ENCODE measurements at places on chromosomes 13 and 19.
A peak's percentile ranks its signal among the peaks of the same experiment; 100 is the strongest.

DNA sequence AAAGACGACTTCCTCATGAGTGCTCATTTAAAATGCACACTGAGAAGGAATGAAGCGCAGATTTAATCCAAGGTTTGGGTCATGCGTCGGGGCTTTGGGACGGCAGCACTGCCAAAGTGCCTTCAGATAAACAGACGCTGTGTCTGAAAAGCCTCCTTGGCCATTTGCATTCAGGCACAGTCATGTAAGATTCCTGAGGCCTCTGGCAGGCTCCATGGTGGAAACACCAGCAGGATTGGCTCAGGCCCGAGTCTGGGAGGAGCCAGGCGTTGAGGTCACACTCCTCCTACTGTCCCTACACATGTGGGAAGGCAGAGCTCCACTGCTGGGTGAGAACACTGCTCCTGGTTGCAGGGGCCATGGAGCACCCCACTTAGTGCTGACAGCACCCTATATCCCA lies 113.3 kb upstream of the KL start:
- DNase-seq: no peak

GRCh38 chr13:67119481-67119894 lies 110.6 kb downstream of the PCDH9 start:
- no peak for DNase-seq

GRCh38 chr13:51097353-51098043 lies 13.6 kb downstream of the C13orf42 start:
- no peak for DNase-seq

DNA sequence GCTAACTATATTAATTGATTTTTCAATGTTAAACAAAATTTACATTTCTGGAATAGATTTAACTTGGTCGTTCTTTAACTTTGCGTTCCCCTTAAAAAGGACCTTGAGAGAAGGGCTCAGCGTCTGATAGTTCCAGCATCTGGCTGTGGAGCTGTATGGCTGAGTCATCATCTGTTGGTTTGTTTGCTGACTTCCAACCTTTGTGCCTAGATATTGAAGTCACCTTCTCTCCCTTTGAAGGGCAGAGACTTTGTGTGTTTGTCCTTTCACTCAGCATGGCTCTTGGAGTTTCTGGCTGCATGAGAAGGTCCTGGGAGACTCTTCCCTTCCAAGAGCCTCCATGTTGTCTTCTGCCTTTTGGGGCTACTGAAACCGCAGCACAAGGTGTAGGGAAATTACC lies 16.6 kb upstream of the IRS2 start:
- DNase-seq: no peak

DNA sequence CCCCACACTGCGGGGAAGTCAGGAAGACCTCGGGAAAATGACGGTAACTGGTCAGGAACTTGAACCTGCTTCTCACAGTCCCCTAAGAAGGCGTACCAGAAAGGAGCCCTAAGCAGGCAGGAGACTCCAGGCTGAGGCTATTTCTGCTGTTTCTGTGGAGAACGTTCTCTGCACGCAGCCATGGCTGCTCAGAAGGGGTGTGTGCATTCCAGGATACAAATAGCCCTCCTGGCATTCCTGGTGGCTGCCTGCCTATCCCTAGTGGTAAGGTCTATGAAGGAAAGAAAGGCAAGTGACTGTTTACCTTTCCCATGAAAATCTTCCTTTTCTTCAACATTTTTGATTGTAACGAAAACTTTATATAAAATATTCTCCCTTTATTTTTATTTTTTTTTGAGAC lies 2.5 kb downstream of the SGCG start:
- DNase-seq: no peak

- DNase-seq: peak; percentile 86
Measured at GRCh38 chr19:54464044-54464629, 559 bp upstream of the LENG9 start.

GRCh38 chr13:43545317-43545874 lies 241.4 kb downstream of the ENOX1 start:
- DNase-seq: no peak

DNA sequence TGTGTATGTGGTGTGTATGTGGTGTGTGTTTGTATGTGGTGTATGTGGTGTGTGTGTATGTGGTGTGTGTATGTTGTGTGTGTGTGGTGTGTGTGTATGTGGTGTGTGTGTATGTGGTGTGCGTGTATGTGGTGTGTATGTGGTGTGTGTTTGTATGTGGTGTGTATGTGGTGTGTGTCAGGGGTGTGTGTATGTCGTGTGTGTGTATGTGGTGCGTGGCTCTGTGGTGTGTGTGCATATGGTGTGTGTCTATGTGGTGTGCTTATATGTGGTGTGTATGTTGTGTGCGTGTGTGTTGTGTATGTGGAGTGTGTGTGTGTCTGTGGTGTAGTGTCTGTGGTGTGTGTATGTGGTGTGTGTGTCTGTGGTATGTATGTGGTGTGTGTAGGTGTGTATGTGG lies 62.5 kb upstream of the MEDAG start:
- no peak for DNase-seq

- DNase-seq: no peak
Measured at GRCh38 chr19:30340771-30341561, 31.2 kb upstream of the ZNF536 start.

DNA sequence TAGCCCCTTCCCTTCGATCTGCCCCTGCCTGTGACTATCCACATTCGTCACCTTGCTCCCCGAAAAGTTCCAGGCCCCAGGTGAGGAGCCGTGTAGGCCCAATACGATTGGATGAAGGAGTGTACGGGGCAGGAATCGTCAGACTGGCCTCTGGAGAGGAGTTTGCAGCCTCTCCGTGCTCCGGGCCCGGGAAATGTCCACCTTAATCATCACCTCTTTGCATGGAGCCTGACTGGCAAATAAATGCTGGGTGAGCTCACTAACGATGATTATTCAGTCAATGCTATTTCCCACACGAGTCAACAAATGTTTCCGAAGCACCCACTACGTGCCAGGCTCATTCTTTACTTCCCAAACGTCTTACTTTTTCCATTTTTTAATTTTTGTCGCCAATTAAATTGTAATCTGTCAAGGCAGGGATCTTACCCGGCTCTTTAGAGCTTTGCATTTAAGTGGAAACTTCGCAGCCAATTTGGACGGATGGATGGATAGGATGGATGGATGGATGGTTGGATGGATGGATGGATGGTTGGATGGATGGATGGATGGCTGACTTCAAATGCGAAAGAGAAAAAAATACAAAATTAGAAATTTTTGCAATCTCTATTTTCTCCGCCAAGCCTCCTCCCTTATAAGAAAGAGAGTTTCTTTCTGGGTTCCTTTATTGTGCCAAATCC lies 45.8 kb downstream of the TGDS start:
- no peak for DNase-seq

- no peak for DNase-seq
Measured at GRCh38 chr19:6768236-6768785, 1.1 kb upstream of the SH2D3A start.

DNA sequence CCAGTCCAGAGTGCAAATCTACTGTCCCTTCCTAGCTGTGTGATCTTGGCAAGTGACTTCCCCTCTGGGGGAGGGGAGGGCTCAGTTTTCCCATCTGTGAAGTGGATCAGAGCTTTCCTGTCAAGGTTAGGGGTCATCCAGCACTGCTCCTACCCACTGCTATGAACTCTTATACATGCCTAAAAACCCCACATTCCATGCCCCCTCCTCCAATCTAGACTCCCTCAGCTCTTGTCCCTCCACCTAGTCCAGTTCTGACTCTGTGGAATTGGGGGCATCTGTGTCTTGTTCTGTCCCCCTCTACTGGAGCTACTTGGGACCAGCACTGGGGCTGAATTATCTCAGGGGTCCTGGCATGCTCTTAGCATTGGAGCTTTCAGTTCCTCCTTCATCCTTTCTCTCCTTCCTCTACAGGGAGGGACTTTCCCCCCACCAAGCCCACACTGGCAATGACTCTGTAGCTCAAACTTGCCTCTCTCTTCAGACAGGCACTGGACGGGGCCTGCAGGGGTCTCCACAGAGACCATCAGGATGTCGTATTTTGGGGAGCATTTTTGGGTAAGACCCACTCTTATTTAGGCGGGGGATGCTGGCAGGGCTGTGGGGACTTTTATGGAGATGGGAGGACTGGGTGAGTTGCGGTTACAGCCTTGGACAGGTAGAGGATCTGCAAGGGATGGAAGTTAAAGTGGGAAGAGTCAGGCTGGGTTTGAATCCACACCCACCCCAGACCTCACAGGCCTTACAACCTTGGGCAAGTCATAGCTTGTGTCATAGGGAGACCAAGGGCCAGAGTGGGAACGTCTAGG lies 3.6 kb downstream of the FCHO1 start:
- peak; percentile 32 for DNase-seq

GRCh38 chr13:29103065-29103800 lies 283.1 kb downstream of the MTUS2 start:
- DNase-seq: no peak

GRCh38 chr19:1999856-2000515 lies 15.5 kb downstream of the BTBD2 start:
- no peak for DNase-seq

DNA sequence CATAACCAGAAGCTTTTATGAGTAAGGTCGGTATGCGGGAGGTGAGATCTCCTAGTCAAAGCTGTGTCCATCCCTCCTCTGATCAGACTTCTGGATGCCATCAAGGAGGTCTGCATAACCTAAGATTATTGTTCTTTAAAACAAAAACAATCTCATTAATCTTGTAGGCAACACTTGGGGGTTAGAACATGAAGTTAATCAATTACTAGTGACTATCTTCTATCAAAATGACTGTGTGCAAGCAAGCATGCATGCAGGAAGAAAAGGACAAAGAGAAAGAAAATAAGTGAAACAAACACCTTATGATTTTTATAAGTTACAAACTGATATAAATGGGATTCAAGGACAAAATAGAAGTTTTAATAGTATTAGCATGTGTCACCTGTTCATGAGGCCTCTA lies 2435.9 kb upstream of the PCDH20 start:
- no peak for DNase-seq

DNA sequence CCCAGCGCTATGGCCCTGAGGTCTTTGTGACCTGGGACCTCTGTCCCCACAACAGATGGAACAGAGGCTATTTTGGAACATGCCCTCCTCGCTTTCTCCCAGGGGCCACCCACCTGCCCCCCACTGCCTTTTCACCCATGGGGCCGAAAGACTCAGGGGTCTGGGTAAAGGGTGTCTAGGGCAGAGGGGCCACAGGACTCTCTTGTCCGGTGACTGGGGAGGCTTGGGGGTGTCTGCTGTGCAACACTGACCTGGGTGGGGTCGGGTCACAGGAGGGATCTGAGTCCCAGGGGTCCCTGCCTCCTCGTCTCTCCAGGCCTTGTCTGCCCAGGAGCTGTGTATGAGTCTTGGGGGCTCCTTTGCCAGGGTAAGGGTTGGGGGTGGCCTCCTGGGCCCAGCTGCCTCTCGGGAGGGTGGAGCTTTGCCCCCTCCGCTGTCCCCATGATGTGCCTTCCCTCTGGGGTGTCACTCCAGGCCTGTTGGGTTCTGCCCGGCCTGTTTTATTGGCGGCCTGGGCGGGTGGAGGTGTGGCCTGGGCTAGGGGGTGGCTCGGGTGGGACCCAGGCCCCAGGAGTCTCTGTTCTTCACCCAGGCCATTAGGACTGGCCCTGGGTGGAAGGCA lies 2.1 kb downstream of the ARID3A start:
- DNase-seq: no peak

- DNase-seq: no peak
Measured at GRCh38 chr13:32910530-32910929, 105.7 kb upstream of the KL start.

GRCh38 chr13:111513766-111514609 lies 193.5 kb downstream of the TEX29 start:
- no peak for DNase-seq

DNA sequence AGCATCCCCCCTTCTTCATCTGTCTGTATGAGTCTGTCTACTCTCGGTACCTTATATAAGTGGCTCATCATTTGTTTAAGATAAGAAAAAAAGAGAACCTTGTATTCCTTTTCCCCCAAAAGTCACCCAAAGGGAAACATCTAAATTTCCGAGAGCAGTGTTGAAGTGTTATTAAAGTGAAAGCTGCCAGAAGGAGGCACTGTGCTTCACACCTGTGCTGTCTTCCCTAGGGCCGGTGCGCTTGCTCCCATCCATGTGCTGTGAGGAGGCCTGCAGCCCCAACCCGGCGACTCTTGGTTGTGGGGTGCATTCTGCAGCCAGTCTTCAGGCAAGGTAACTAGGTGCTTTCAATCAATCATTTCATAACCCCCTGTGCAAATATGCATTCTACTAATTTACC lies 97.5 kb downstream of the TNFRSF19 start:
- no peak for DNase-seq

DNA sequence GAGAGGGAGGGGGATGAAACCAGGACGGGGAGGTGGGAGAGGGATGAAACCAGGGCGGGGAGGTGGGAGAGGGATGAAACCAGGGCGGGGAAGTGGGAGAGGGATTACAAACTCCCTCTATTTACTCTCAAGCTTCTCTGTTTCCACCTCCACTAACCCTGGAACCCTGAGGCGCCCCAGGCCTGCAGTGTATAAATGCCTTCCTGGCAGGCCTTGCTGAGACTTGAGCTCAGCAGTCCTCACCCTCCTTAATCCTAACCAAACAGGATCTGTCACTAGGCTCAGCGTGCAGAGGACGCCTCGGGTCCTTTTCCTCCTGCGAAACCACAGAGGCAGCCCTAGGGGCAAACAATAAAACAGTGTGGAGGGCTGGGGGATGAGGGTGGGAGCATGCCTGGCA lies 32.1 kb upstream of the OR1M1 start:
- DNase-seq: peak; percentile 84

DNA sequence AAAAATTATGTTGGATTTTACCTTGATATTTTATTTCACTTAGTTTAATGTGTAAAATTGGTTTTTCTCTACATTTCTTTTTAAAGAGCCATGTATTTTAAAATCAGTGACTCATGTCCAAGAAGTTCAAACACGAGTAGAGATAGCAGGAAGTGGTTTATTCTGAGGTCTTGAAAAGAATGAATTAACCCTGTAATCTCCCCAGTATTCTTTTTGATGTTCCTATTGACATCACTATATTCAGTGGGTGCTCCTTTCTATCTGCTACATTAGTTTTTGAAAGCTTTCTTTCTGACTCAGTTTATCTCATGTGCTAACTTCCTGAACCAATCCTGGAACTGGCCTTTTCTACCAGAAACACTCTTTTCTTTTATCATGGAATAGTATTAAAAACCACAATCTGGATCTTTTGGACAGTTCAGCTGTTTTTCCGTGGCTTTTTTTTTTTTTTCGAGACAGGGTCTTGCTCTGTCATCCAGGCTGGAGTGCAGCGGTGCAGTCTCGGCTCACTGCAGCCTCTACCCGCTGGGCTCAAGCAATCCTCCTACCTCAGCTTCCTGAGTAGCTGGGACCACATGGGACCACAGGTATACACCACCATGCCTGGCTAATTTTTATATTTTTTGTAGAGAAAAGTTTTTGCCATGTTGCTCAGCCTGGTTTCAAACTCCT lies 114.9 kb downstream of the PCCA start:
- no peak for DNase-seq

- no peak for DNase-seq
Measured at GRCh38 chr19:38721979-38722773, 22.1 kb downstream of the CAPN12 start.
